Motor neuron (in vitro differentiated cells): ENCODE measurements at places on chromosomes 6 and 20. TPM values are rescaled to one million over a fixed set of nuclear protein-coding genes. Genes with fewer than 3 reads are reported as not detected.

SLC22A16 gene
- not detected in 2 replicates for total RNA-seq

TSPYL4 gene
- 16.8 and 17.2 TPM in 2 replicates for total RNA-seq

ITCH gene
- 92.7 and 111 TPM in 2 replicates for total RNA-seq

ENPP3 gene
- total RNA-seq, result 0.14 and 0.16 TPM in 2 replicates

ANKRD66 gene
- 0.56 and 0.65 TPM in 2 replicates for total RNA-seq

HLA-DQB1 gene
- 0.75 and 0.77 TPM in 2 replicates for total RNA-seq

PRSS35 gene
- 3.7 and 5.0 TPM in 2 replicates for total RNA-seq

ZBTB2 gene
- 18.1 and 19.8 TPM in 2 replicates for total RNA-seq

WFDC10B gene
- total RNA-seq, result not detected in 2 replicates

SLC35D3 gene
- 0.49 and 0.52 TPM in 2 replicates for total RNA-seq

- ATAC-seq, result no peak
Measured at GRCh38 chr6:85015396-85015990, 251.1 kb upstream of the TBX18 start.

DNA sequence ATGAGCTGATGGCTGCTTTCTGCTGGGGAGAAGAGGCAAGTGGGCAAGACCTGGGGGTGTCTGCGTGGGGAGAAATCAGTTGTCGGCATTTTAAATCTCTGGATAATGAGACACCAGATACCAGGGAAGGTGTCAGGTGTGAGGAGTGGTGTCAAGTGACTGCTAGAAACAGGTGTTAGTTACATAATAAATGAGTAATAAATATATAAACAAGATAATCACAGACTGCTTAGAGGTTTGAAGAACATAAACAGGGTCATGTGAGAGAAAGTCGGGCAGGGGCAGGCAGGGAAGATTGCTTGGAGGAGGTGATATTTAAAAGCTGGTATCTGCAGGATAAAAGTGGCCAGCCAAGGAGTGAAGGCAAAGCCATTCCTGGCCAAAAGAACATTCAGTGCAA, 87.2 kb upstream of the RIN2 start:
- ATAC-seq, result no peak

DNA sequence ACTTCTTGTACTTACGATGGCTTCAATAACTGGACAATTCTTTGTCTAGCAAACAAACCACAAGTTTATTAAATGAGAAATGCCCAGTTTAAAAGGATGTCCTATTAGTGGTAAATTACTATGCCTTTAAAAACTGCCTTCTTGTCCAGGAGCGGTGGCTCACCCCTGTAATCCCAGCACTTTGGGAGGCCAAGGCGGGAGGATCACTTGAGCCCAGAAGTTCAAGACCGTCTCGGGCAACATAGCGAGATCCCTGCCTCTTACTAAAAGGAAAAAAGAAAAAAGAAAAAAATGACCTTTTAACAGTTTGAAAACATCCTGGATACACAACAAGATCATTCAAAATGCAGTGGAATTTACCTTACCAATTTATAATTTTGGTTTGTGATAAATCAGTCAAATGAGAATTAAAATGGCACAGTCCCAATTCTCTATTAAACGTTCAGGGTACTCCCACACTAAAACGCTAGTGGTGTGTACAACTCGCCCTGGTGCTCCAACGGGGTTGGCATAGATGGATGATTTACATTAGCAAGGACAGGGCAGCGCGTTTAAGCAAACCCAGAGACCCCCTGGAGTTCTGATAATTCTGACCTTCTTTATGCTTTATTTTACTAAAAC, 2.3 kb downstream of the ZBTB2 start:
- no peak for ATAC-seq

GRCh38 chr6:53540129-53540692, 4.7 kb downstream of the GCLC start:
- ATAC-seq, result no peak

GRCh38 chr6:25369036-25369432, 89.9 kb downstream of the CARMIL1 start:
- no peak for ATAC-seq

DNA sequence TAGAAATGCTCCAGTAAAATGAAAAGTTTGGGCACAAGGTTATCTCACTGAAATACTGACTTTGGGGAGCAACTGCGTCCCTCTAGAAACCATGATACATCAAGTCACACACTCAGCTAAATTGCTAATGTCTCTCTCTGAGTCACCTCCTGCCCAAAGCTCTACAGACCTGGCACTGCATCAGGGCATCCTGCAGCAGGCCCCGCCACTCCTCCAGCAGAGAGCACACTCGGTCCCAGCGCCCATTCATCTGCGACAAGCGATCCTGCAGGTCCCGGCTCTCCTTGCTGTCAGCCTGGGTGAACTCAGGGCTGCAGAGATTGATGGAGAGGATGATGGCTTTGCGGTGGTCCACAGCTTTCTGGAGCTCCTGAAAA, 329.0 kb downstream of the ESR1 start:
- ATAC-seq, result peak; percentile 26

GRCh38 chr6:156828280-156828703, 51.1 kb downstream of the ARID1B start:
- ATAC-seq, result peak; percentile 88

GRCh38 chr6:146912730-146913685, 291.2 kb upstream of the STXBP5 start:
- no peak for ATAC-seq

- ATAC-seq, result no peak
Measured at GRCh38 chr6:24419526-24419925, 16.8 kb downstream of the MRS2 start.

DNA sequence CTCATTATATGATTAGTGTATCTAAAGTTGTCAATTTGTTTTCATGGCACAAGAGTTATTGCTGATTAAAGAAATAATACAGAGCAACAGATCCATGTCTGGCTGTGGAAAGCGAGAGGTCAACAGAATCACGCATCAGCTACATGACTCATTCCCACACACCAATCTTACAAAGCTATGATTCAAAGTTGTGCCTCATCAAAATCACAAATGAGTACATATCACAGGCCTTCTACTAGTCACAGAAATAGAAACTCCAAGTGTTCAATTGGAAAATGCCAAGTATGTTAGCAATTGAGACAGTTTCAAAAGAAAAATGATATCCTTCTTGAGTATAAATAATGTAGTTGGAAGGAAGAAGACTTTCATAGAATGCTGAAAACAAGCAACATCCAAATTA, 57.8 kb upstream of the NKAIN2 start:
- ATAC-seq, result peak; percentile 95

- ATAC-seq, result no peak
Measured at GRCh38 chr20:24958506-24959385, 9.7 kb downstream of the CST7 start.

GRCh38 chr20:24615353-24615752, 145.9 kb downstream of the SYNDIG1 start:
- no peak for ATAC-seq
